ENCODE measurements at places on chromosomes 6 and 20.

DNA sequence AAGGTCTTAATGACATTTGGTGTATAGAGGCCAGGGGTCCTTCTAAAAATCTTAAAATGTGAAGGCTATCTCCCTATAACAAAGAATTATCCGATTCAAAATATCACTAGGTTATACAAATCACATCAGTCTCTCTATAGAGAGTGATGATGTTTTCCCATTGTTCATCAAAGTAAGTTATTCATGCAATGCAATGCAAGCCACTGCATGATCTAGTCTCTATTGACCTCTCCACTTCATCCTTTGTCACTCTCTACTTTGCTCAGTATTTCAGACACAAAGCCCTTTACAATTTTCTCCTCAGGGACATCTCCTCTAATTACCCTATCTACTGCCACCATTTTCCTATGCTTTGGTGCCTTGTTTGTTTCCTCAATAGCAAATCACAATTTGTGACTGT, 628.0 kb downstream of the HTR1B start:
- no peak for DNase-seq

DNA sequence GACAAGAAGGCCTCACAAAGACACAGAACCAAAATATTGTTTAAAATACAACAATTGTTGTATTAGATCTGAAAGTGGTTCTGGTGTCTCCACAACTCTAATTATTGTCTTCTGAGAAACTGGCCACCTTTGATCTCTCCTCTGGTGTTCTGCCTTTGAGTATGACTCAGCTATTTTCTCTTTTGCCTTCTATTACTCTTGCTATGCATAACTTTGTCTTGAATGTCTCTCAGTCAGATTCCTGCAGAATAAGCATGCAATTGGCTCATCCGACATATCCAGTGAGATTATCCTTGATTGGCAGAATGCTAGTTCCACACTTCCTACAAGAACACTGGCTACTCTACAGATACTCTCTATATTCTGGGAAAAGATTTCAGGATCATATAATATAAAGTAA, 14.3 kb upstream of the EPM2A start:
- DNase-seq, result no peak

DNA sequence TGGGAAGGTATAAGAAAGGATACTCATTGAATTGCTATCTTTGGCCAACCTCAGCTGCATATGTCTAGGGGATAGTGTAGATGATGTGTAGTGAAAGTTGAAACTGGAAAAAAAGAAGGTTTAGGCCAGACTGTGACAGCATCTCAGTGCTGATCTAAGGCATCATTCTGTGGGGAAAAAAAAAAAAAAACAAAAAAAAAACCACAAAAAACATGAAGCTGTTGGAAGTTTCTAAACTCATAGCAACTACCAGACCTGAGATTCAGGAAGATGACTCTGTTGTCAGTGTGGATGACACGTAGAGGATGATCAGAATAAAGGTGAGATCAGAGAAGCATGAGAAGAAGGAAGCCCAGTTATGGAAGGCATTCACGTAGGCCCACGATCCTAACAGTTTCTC, 100.8 kb upstream of the CNKSR3 start:
- no peak for DNase-seq

DNA sequence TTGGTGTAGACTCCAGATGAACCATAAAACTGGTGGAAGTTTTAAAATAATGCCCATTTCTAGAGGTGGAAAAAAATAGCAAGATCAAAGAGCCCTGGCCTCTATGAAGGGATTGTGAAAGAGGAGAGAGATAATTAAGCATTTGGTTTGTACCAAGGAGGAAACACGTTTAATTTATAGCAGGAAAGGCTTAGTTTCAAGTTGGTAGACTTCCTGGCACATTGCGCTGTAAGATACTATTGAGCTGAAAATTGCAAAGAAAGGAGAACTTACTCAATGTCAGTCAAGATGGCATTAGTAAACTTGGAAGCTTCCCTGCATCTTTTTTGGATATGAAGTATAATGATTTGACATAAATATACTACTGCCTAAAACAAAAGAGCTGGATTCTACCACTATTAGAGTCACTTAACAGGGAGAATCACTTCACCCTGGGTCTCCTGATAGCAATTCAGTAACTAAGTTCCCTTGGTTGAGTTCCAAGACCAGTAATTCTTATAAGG, 24.4 kb downstream of the MARCKS start:
- DNase-seq, result no peak

GRCh38 chr6:134357022-134357487, 39.1 kb upstream of the SGK1 start:
- no peak for DNase-seq

DNA sequence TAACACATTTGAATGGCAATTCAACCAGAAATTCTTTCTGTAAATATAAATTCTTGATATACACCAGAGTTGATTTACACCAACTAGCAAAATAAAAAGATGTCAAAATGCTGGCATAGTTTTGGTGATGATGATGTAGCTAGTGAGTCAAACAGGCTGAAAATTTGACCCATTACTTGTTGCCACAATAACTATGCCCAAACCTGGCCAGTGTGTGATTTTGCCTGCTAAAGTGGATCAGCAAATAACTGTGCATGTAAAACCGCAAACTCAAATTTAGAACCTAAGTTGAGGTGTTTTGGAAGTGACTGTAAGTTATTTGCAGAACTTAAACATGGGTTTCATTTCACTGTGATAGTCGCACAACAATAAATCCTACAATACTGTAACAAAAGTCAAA, 125.9 kb downstream of the KIF6 start:
- no peak for DNase-seq

- no peak for DNase-seq
Observed at GRCh38 chr6:132811276-132811675, 3.1 kb upstream of the RPS12 start.

- DNase-seq, result no peak
Observed at GRCh38 chr6:39901670-39902069, 32.6 kb downstream of the MOCS1 start.

DNA sequence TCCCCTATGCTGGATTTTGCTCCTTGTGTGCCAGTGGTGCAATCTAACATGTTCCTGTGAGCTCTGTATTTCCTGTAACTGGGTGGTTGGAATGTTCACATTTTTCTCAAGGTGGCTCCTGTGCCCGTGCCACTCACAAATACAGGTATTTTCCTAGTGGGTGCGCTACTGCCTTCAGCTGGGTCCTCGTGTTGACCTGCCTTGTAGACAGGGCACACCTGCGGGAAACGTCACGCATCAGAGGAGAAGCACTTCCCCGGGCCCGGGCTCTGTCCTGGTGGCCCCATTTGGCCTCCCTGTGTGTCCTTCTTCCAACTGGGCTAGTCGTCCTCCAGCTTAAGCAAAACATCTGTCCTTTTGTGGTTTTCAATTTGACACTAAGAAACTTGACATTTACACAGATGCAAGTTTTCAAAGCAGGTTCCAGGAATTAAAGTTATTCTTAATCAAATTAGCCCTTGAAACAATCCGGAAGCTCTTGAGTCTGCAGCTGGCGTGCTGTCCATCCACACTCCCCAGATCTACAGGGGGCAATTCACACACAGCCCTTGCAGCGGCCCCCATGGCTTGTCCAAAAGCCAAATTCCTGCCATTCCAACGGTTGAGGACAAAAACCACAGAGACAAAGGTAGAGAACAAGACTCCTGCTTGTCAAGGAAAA, 275.1 kb downstream of the CDC5L start:
- no peak for DNase-seq

DNA sequence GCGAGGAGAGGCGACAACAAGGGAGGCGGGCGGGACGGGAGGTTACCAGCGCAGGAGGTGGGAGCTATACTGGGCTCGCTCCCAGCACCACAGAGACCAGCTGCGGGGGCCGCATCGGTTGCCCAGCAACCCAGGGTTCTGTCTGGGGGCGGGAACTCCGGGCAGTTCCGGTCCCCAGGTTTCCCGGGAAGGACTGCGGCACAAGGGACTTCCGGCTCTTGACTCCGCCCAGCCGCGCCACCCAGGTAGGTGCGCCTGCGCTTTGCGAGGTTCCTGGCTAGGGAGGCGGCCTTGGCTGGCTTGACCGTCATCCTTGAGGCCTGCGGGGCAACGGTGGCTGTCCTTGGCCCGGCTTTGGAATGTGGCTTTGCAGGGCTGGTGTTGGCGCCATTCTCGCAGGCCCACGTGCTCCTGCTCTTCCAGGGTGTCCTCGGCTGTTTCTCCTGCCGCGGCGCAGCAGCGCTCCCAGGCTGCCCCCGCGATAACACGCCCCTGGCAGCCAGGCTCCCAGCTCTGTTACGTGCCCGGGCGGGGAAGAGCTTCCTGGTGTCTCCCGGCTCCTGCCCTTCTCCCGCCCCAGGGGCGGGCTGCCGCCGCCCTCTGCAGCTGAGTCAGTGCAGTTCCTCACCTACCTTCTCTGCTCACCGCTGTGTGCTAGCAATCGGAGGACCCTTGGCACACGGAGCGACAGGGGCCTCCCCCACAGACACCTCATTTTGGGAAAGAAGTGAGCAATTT, at the start of gene RSPH3:
Gene RSPH3 (minus strand): TSS at position 537 of the 738 bp plus-strand sequence. CDS start 652 bp downstream, outside the sequence.
- peak; percentile 90 for DNase-seq

DNA sequence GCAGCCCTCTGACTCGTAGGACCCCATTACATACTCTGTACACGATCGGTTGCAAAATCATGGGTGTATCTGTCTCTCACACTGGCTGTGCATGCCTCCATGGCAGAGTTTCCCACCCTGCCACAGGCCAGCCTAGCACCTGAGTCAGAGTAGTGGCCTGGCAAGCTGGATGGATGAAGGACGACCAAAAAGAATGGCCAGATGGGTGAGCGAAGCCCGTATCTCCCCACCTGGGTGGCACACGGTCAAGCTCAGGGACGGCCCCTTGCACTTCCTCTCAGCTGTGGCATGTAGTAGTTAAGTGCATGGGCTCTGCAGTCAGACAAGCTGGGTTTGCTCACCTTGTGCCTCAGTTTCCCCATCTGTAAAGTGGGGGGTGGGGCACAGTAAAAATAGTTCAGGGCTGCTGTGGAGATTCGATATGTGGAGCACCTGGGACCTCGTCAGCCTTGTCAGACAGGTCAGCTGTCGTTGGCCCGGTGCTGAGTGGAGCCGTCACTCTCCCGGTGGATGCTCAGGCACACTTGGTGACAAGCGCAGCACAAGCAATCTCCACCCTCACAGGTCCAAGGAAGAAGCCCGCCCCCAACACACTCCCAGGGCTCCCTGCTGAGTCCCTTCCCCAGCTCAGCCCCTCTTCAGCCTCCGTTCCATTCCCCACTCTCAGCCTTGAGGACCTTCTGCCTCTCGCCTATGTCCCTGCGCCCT, 12.6 kb downstream of the CPNE5 start:
- DNase-seq, result no peak

- DNase-seq, result no peak
Observed at GRCh38 chr6:130503146-130503545, 137.3 kb downstream of the TMEM200A start.

DNA sequence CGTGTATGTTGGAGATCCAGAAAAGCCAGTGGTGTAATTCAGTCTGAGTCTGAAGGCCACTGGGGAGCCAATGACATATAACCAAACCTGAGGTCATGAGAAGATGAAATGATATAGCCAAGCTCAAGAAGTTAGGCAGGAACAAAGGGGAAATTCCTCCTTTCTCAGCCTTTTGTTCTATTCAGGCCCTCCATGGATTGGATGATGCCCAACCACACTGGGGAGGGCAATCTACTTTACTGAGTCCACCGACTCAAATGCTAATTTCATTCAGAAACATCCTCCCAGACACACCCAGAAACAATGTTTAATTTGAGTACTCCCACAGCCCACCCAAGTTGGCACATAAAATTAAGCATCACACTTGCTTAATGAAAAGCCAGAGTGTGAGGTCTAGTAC, 183.6 kb downstream of the GJA1 start:
- no peak for DNase-seq

DNA sequence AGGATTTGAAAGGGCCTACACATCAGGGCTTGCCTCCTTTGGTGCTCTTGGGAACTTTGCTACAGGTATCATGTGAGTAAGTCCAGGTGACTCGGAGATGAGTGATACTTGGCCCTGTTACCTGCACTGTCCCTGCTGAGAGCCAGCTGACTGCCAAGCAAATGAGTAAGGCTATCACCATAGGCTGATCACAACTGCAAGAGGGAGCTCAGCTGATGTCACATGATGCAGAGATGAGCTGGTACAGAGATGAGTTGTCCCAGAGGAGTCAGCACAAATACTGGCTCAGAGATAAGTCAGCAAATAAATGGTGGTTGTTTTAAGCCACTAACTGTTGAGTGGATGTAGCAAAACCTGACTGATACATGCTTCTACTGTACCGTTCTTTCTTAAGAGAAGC, 41.4 kb downstream of the LAMP5 start:
- no peak for DNase-seq

- no peak for DNase-seq
Observed at GRCh38 chr20:37869334-37869861, 33.5 kb upstream of the VSTM2L start.

DNA sequence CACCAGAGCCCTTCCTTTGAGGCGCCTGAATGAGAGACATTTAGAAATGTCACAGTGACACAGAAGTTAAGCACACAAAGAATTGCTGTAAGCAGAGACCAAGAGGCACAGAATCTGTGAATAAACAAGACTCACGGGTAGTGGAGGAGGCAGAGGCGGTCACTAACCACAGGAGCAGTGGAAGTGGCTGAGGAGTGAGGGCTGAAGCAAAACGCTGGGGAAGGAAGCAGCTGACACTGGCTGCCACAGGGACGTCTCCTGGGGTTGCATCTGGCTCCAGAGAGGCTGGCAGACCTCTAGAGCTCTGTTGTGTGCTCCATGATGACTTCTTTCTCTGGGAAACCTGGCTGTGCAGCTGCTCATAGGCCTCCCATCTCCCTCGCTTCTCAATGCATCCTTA, 65.0 kb upstream of the SLC2A12 start:
- no peak for DNase-seq

DNA sequence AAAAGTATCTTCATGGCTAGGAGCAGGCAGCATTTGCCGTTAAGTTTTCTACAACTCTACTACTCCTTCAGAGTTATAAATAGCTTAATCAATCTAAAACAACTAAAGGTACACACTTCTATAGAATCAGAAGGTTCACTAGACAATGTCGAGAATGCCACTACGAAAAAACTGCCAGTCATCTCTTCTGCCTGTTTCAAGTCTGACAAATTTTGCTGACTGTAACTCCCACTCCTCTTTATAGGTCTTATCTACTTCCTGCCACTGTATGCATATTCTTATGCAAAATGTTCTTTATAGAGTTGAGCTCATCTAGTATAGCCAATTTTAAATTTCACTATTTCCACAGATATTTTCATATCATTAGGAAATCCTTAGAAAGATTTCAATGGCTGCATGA, 160.1 kb downstream of the EYS start:
- no peak for DNase-seq

DNA sequence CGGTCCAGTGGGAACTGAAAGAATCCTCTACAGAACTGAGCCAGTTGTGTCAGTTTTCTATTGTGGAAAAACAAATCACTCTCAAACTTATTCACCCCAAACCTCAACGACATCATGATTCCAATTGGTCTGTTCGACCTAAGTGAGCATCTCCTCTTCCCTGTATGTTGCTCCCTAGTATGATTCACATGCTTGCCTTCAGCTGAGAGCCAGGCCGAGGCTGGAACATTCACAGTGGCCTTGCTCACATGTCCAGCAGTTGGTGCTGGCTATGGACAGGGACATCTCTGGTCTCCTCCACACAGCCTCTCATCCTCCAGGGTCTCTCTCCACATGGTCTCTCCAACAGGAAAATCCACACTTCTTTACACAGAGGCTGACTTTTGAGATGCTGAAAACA, 28.3 kb upstream of the TMEM181 start:
- no peak for DNase-seq
